ENCODE measurements at places on chromosomes 1 and 21. TPM values are rescaled to one million over a fixed set of nuclear protein-coding genes. Genes with fewer than 3 reads are reported as not detected.

The XCL1 gene
- total RNA-seq: 0.15 TPM

The TNNT2 gene
- not detected for total RNA-seq

The CCDC27 gene
- not detected for total RNA-seq

The GBP5 gene
- 370 TPM for total RNA-seq

The ZNF670 gene
- 1.2 TPM for total RNA-seq

The KLHDC8A gene
- total RNA-seq: not detected

The RRP15 gene
- total RNA-seq: 18.0 TPM

All from activated CD4-positive, alpha-beta T cell treated with anti-CD3 and anti-CD28 coated beads, Interleukin-2, amount 10 ng/mL, durations not matched to agents 7 days and 5 days (primary cell).